Stimulated activated CD8-positive, alpha-beta memory T cell treated with anti-CD3 and anti-CD28 coated beads, Interleukin-2, amount 100 ng/mL, for 1 hour (primary cell): ENCODE measurements at places on chromosomes 1 and 21.

DNA sequence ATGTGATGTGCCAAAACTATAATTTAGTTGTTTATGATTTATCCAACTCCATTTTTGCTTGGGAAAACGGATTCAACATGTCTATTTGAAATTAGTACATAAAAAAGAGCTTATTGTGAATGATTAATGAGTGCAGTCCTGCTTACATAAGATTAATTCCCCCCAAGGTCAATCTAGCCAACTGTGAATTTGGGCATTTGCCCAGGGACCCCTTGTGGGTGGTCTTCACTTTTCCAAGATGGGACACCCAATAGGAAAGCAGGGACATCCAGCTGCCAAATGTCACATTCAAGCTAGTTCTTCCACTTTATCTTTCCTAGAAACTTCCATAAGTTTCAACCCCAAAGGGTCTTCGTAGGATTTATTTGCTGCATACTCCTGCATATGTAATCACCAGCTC, 362.4 kb upstream of the PKN2 start:
- no peak for DNase-seq

GRCh38 chr1:18814425-18814824, 45.0 kb downstream of the TAS1R2 start:
- no peak for DNase-seq

- no peak for DNase-seq
Measured at GRCh38 chr21:15272591-15272990, 207.8 kb upstream of the NRIP1 start.

DNA sequence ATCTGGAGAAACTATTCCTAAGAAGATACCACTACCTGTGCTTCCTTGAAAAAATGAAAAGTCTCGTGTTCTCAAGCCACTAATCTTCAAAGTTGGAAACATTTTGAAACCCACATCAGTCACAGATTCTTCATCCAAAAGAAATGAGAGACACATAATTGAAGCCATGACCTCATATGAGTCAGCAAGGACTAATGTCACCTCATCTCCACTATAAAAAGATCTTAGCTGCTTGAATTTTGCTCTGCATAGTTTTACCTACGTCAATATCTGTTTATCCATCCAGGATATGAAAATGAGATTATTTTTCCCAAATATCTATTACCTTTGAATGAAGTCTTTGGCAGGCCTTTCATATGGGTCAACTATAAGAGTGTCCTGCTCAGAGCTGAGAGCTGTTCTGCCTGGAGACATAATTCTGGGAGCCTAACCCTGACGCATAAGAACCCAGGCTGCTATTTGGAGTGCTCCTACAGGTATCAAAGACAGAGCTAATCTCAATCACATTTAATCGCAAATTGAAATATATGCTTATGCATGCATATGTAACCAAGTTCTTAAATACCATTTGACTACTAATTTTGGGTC, 312.5 kb upstream of the PKN2 start:
- no peak for DNase-seq

GRCh38 chr1:40450495-40451237, 390 bp downstream of the ZFP69B start:
- peak; percentile 69 for DNase-seq
